T follicular helper cell (primary cell): ENCODE measurements at places on chromosomes 7 and 10.

DNA sequence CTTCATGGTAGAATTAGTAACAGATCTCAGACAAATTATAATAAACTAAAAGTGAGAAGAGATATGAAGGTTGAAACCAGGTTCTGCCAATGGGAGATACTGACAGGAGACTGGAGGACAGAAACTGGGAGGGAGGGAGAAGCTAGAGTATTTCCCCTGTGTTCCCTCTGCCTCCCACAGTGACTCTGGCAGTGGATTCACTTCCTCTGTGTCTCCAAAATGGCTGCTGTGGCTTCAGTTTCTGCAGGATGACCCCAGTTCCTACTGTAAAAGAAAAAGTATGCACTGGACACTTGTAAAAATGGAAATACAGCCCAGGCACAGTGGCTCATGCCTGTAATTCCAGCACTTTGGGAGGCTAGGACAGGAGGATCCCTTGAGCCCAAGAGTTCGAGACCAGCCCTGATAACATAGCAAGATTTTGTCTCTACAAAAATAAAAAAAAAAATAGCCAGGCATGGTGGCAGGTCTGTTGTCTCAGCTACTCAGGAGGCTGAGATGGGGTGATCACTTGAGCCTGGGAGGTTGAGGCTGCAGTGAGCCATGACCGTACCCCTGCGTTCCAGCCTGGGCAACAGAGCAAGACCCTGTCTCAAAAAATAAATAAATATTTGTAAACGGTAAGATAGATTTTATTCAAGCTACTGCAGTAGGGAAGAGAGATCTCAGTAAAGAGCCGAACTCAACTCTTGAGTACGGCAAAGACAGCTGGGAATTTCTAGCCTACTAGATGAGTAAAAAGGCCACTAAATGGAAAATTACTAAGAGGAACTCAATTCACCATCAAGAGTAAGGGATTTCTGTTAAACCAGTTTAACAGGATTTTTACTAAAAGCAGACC, 156.6 kb upstream of the TRIM24 start:
- DNase-seq = no peak

- no peak for DNase-seq
These were observed 315.8 kb upstream of the POM121L12 start for GRCh38 chr7:52719677-52720076.

DNA sequence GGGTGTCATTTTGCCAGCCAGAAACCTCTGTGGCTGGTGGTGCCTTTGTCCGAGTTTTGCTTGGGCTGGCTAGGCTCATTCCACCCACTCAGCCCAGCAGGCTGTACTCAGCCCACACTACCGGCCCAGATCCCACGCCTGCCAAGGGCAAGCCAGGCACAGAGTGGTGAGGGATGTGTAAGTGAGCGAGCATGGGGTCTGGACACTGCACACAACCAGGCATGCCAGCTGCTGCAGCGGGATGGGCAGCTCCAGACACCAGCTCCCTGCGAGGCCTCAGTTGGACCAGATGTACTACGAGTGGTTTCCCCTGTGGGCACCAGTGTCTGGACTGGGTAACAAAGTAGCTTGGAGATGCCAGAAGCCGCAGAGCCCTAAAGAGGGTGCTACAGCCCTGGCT, 134.2 kb upstream of the C7orf33 start:
- DNase-seq = no peak

DNA sequence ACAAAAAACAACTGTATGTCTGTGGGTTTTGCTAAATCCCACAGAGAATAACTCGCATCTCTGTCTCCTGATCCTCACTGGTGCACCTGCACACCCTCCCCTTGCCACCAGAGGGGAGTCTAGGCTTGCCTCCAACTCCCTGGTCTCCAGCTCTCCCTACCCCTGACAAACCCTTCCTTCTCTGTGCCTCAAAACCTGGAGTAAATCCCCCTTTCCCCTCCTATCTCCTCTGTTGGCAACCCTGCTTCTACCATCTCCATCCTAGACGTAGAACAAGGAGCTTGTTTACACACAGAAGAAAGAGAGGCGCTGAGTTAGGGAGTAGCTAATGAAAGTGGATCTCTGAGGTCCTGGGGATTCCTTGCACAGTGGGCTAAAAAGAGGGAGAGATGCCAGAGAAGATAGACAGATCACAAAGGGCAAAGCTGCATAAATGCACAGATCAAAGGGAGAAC, 6.0 kb downstream of the MBLAC1 start:
- peak; percentile 57 for DNase-seq

DNA sequence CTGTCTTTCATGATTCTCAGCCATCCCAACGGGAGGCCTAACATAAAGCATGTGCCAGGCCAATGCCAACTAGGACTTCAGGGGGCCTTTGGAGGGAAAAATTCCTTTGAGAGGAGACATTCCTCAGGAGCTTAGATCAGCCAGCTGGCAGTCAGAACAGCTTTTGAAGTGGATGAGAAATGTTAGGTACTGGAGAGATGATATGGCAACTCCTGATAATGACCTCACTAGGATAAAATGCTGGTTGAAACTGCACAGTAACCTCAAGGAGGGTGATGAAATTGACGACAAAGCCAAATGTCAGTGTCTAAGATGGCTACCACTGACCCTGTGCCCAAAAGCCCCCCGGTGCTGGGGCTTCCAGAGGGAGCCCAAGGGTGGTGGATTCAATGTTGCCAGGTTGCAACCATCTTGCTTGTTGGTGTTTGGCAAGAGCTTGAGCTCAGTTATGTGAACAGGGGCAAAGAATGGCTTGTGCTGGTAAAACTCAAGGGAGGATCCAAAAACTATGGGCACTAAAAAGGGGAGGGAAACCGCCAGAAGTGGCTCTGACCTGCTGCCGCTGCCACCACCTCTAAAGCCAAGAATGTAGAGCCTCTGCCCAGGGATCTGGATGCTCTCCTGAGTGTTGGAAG, 121.2 kb downstream of the UBE2H start:
- no peak for DNase-seq
